Fibroblast of the aortic adventitia (primary cell): ENCODE measurements at places on chromosomes 12 and 14. TPM values are rescaled to one million over a fixed set of nuclear protein-coding genes. Genes with fewer than 3 reads are reported as not detected.

PMEL gene
- total RNA-seq: 0.27 and 0.82 TPM in 2 replicates

RXYLT1 gene
- 22.1 and 22.5 TPM in 2 replicates for total RNA-seq

RDH12 gene
- total RNA-seq: 0.82 TPM in 1 of 2 replicates, not detected in the other

SERPINA10 gene
- not detected in 2 replicates for total RNA-seq

ADAMTS20 gene
- total RNA-seq: not detected in 2 replicates

PIWIL1 gene
- total RNA-seq: not detected in 2 replicates

POTEG gene
- not detected in 2 replicates for total RNA-seq

UNC79 gene
- total RNA-seq: 0.09 and 0.16 TPM in 2 replicates
